Renal cortical epithelial cell (primary cell): ENCODE measurements at places on chromosomes 1 and 21. TPM values are rescaled to one million over a fixed set of nuclear protein-coding genes. Genes with fewer than 3 reads are reported as not detected.

DNA sequence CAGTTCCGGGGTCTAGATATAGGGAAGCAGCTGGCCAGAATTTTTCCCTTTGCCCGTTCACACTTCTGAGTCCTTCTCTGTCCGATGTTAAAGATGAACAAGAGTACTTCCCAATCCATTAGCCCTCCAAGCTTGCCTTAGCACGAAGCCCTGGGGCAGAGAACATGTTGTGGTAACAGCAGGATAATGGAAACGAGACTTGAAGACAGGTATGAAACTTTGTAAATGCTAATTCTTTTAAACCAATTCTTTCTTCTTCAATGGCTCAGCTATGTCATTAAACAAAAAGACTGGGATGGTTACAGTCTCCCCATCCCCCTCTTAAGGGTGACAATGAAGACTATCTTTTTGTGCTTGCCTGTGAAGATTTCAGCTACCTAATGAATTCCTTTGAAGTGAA, 218.5 kb downstream of the PLA2G4A start:
- DNase-seq, result no peak

DNA sequence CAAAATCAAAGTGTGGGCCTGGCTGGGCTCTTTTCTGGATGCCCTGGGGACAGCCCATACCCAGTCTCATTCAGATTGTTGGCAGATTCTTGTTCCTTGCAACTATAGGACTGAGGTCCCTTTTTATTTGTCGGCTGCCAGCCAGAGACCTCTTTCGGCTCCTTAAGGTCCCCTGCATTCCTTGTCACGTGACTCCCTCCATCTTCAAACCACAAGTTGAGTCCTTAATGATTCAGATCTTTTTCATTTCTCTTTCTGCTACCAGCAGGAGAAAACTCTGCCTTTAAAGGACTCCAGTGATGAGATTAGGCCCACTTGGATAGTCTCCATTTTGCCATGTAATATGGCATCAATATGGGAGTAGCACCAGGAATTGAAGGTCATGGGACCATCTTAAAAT, 48.6 kb downstream of the PATJ start:
- DNase-seq, result no peak

DNA sequence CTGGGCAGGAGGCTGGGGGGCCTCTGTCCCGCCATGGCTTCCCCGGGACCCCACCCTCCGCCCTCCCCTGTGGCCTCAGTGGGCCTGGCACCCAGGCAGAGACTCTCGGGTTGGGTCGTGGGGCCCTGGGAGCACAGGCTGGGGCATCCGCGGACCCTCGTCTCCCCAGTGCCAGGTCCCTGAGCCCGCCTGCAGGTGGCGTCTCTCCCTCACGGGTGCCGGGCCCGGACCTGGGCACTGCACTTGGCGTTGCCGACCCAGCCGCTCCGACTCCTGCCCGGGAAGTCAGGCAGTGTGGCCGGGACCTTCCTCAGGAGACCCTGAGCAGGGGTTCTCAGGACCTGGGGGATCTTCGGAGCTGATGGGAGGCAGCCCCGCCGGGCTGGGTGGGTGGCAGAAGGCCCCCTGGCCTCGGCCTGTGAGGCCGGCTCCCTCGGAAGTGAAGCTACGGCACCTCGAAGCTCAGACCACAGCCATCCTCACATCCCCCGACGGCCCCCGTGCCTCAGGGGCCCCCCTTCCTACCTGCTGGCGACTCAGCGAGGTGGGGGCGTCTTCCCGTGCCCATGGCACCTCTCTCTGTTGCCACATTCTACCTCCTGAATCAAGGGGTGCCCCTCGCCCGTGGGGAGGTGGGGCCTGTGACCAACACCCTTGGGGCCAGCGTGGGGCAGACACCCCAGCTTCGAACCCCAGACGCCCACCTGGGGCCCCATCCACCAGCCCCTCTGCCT, 6.4 kb upstream of the C1orf159 start:
- no peak for DNase-seq

- DNase-seq, result no peak
These were observed 10.0 kb downstream of the RNF220 start for GRCh38 chr1:44415013-44415412.

- DNase-seq, result no peak
These were observed 378 bp downstream of the ANKRD65 start for GRCh38 chr1:1420654-1421141.

DNA sequence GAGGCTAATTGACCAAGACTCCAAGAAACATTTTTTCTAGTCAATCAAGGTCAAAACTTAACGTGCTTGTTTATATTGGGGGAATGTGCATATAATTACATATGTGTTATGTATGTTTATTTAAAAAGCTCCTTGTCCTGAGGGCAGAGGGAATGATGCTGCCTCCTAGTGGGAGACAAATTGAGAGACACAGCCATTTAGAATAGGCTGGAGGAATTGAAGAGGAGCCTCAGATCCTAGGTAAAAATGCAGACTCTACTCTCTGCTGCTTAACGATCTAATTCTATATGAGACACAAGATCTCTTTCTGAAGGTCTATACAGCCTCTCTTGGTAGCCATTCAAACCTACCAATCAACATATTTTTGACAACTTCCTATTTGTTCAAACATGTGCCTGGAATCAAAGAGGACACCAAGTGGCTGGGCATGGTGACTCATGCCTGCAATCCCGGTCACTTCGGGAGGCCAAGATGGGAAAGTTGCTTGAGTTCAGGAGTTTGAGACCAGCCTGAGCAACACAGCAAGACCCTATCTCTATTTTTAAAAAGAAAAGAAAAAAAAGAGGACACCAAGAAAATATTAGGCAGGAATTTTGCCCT, 136.6 kb upstream of the ZNF648 start:
- no peak for DNase-seq

GRCh38 chr1:175192111-175192629, 406 bp downstream of the KIAA0040 start:
- DNase-seq, result peak; percentile 28

GRCh38 chr1:224149709-224150108, 33.3 kb upstream of the DEGS1 start:
- no peak for DNase-seq

DNA sequence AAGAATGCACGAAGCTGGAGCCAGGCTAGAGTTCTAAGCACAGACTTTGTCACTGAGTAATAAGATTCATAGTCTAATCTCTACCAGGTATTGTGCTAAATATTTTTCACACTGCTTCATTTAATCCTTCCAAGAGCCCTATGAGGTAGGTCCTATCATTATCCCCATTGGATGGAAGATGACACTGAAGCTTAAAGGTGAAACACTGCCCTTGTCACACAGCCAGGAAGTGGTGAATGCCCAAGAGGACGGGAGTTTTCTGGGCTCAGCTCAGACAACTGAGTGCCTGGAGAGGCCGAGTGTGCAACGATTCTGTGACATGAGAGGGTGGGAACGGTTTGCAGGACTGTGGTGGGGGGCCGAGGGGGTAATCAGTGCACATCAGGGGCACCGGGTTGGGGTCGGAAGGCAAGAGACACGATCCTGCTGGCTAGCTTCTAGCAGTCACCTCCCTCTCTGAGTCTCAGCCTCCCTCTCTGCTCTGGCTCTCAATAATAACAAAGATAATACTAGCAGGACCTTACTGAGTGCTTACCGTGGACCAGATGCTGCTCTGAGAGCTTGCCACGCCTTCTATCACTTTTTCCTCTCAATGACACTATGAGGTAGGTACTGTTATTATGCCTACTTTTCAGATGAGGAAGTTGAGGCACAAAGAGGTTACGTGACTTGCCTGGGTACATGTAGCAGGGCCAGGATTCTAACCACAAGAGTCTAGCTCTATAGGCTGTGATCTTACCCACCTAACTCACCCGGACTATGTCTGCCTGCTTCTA, 12.4 kb downstream of the KCNQ4 start:
- no peak for DNase-seq

- DNase-seq, result peak; percentile 66
These were observed 62.5 kb upstream of the TNFSF4 start for GRCh38 chr1:173269490-173270230.

- no peak for DNase-seq
These were observed 1.1 kb downstream of the COL9A2 start for GRCh38 chr1:40315795-40316594.

- DNase-seq, result peak; percentile 79
These were observed 13.9 kb upstream of the LRIG2 start for GRCh38 chr1:113058941-113059706.

DNA sequence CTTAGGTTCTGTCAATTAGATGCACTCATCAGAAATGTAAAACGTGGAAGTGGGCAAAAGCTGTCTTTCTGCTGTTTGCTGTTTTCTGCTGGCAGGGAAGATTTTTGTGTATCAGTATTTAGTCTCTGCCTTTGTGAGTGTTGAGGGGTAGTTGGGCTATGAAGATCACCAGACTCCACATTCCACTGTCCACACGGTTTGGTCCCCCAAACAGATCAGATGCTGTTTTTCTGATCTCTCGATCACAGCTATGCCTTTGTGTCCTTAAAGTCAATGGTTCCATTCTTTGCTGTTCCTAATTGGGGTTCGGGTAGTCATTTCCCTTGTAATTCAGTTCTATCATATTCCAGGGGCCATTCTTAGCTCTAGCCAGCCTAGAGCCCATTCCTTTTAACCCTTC, 27.0 kb upstream of the NPL start:
- DNase-seq, result no peak

DNA sequence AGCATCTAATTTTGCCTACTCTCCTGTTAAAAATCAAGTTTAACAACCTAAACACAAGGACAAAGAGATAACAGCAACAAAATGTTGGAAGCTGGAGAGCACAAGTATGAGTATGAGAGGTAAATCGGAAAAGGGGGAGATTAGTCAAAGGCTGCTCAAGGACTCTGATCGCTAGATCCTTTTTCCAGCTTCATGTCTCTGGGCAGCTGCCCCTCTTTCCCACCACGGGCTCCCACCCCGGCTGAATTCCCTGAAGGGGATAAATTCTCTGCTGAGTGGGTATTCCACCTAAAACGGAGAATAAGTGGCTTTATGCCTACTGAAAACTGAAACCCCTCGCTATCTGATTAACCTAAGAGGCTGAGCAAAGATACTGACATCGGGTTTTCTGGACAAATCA, 696 bp upstream of the CTBS start:
- DNase-seq, result no peak

MIXL1 gene
- total RNA-seq, result not detected in 2 replicates

SLC30A2 gene
- total RNA-seq, result 1.1 and 1.4 TPM in 2 replicates

RGS16 gene
- under 0.01 TPM in 1 of 2 replicates, not detected in the other for total RNA-seq

CYP4B1 gene
- total RNA-seq, result 3.2 and 3.5 TPM in 2 replicates
